Liver (tissue), 10 donors: ENCODE measurements at places on chromosomes 11 and 22. TPM values are rescaled to one million over a fixed set of nuclear protein-coding genes. Genes with fewer than 3 reads are reported as not detected.

- no peak for DNase-seq
These were observed 5.8 kb upstream of the PAMR1 start for GRCh38 chr11:35531246-35531645.

DNA sequence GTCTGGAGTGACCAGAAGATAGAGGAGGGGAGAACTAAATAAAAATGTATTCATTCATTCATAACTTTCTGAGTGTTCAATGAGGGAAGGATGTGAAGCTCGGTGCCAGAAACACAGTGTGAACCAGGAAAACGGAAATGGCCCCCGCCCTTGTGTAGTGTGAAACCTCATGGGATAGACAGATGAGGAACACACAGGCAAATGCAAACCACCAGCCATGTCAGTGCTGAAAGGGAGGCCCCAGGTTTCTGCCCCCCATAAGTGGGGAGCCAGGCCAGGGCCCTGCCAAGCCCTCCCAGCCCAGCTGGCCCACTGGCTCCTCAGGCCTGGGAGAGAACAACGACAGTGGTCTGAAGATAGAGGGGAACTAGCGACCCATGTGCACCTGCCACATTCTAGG is 30.5 kb downstream of the LARGE1 start:
- no peak for DNase-seq

- no peak for DNase-seq
These were observed 1.4 kb downstream of the CDKN1C start for GRCh38 chr11:2883979-2884815.

- no peak for DNase-seq
These were observed 18.3 kb downstream of the OTUB1 start for GRCh38 chr11:64004590-64004984.

- no peak for DNase-seq
These were observed 430.8 kb upstream of the CNTN5 start for GRCh38 chr11:98589967-98590366.

DNA sequence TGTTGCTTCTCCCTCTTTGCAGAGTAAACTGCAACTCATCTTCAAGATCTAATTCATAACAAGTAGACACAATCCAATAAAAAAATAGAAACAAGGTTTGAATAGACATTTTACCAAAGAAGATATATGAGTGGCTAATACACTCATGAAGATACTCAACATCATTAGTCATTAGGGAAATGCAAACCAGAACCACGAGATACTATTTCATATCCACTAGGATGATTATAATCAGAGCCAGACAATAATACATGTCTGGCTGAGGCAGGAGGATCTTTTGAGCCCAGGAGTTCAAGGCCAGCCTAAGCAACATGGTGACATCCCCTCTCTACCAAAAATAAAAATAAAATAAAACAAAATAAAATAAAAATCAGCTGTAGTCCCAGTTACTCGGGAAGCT is 85.0 kb downstream of the ATG16L2 start:
- no peak for DNase-seq

GRCh38 chr11:61488651-61489291 is 19.8 kb upstream of the LRRC10B start:
- peak; percentile 57 for DNase-seq

- DNase-seq = no peak
These were observed 16.6 kb downstream of the TUG1 start for GRCh38 chr22:30985561-30986208.

- DNase-seq = no peak
These were observed 12.9 kb downstream of the TRIM29 start for GRCh38 chr11:120125024-120125423.

- no peak for DNase-seq
These were observed 30.6 kb upstream of the DRD2 start for GRCh38 chr11:113505541-113506375.

GRCh38 chr11:14148653-14149273 is 186.2 kb downstream of the SPON1 start:
- no peak for DNase-seq

- DNase-seq = peak; percentile 89
These were observed at the start of gene TPST2 for GRCh38 chr22:26589845-26590736. Gene TPST2, minus strand, starts transcription at chr22:26590132. Its CDS starts 48,502 bp downstream, at chr22:26541630.

DNA sequence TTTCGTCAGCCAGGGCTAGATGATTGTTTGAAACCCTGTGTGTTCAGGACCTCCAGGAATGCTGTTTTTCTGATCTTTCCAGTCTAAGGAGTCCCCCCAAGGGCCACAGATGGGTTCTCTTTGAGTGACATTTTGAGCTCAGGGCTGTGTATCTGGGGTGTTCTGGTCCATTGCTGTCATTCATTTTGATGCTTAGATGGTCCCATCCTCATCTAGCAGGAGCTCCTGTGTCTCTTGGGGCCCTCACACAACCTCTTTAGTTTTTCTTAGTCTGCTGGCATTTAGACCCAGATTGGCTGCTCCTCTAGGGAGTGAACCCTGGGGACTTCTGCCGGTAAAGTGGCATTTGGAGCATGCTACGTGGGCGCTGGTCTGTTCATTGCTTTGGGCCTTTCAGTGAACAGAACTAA is 39.1 kb downstream of the MED15 start:
- DNase-seq = no peak

GRCh38 chr11:87030458-87031054 is 7.2 kb upstream of the TMEM135 start:
- DNase-seq = no peak

GRCh38 chr22:39731481-39731880 is 160.9 kb downstream of the CACNA1I start:
- no peak for DNase-seq

DNA sequence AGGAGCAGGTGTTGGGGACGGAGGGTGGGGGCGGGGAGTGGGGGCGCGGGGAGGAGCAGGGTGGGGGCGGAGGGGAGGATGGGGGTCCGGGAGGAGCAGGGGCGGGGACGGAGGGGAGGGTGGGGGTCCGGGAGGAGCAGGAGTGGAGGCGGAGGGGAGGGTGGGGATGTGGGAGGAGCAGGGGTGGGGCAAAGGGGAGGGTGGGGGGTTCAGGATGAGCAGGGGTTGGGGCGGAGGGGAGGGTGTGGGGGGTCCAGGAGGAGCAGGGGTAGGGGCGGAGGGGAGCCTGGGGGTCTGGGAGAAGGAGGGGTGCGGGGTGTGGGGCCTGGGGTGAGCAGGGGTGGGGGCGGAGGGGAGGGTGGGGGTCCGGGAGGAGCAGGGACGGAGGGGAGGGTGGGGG is 17.1 kb downstream of the CRELD2 start:
- no peak for DNase-seq

- DNase-seq = no peak
These were observed 6.8 kb downstream of the ABTB2 start for GRCh38 chr11:34351051-34351450.

DNA sequence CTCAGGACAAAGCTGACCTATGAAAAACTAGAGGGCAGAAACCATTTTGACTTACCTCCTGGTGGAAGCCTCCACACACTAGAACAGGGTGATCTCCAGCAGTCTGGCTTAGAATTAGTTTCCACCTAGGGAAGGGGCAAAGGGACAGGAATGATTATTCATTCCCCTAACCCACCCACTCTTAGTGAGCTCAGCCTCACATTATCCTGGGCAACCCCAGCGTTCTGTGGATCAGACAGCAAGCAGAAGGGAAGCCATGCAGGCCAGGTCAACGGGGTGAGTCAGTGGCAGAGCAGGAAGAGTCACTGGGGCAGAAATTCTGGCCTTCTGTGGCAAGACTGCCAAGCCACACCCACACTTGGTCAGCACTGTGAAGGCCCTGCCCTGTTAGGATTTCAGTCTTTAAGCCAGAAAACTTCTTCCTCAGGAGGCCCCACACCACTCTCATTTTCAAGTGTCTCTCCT is 10.5 kb downstream of the NUMA1 start:
- DNase-seq = peak; percentile 43

GRCh38 chr11:16002942-16003341 is 353.4 kb downstream of the SOX6 start:
- DNase-seq = no peak

DNA sequence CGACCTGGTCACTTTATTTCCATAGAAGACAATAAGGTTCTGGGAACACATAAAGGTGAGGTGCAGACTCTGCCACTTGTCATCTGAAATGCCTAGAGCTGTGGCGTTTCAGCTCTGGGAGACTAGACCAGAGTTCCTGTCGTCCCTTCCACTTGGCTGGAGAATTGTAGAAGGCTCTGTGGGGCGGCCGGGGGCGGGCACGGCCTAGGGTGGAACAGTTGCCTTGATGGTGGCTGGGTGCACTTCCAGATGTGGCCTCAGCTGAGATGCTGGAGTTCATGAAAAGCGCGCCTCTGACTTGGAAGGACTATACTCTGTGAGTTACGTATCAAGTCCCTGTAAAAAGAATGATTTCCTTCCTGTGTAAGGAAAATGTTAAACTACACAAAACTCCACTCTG is 16.8 kb downstream of the TRMU start:
- no peak for DNase-seq

- no peak for DNase-seq
These were observed 61.8 kb upstream of the POU2AF2 start for GRCh38 chr11:111183706-111184105.

- DNase-seq = no peak
These were observed 44.4 kb downstream of the FAT3 start for GRCh38 chr11:92269021-92269420.

- DNase-seq = no peak
These were observed 2.0 kb downstream of the ANO3 start for GRCh38 chr11:26333906-26334305.

DNA sequence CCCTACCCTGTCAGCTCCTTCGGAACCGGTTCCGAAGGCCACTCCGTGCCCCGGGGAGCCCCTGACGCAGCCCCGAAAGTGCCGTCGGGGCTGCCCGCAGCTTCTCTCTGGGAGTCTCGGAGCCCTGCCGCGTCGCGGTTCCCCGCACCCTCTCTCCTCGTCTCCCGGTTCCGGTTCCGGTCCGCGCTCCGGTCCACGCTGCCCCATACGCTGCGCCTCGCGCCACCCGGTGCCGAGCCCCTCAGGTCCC is 618 bp downstream of the MTA2 start:
- no peak for DNase-seq

GRCh38 chr11:45396394-45396793 is 110.3 kb upstream of the SYT13 start:
- DNase-seq = no peak

GRCh38 chr11:112298535-112298934 is 37.9 kb upstream of the PLET1 start:
- no peak for DNase-seq

- DNase-seq = no peak
These were observed 10.8 kb downstream of the TP53I11 start for GRCh38 chr11:44939673-44940395.

- DNase-seq = no peak
These were observed 2.2 kb upstream of the OMP start for GRCh38 chr11:77100166-77101042.

DNA sequence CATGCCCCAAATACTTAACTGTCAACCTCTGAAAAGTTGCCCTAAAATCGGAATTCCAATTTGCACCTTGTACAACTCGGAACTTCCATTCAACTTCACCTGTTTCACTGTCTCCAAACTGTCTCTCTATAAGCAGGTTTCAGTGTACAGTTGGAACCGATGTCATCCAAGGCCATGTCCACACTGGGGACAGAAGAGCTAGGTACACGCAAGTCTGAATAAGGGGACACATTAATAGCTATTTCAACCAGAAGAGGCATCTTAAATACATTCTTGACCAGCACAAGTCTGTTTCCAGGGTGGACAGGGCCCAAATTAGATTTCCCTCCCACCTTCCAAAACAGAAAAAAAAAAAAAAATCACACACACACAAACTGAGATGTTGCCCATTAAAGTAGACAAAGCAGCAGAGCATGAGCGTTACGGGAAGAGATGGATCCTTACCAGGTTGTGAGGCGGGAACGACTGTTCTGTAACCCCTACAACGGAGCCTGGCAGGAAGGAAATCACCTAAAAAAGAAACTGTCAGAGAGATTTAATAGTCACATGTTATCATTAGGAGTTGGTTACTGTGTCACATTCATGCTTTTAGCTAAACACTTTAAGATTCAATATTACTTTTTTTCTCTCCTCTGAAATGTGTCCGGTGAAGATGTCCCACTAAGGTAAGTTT is 1.7 kb downstream of the CREBZF start:
- DNase-seq = no peak

DNA sequence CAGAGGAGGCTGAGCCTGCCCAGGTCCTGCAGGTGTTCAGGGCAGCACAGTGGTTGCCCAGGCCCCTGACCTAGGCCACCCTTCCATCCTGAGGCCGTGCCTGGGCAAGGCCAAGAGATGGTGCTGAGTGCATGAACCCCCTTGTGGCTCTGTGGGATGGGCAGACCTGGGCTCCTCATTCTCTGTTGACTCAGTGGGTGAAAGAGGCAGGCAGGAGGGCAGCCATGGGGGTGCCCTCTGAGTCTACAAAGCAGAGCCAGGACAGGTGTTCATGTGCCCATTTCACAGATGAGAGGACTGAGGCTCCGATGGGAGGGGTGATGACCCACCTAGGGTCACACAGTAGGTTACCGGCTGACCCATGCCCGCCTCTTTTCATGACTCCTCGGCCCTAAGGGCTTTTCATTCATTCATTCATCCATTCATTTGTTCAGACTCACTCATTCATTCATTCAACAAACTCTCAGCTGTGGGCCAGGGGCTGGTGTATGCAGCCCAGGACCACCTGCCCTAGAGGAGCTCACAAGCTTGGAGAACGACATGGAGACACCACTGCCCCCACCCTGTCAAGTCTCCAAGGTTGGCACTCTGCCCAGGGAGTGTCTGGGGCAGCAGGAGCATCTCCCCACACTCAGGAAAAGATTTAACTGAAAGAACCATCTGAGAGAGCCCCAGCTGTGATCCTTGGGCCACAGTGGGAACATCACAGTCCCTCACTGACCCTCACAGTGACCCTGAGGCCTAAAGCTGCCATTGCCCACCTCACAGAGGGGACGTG is 40.5 kb downstream of the IGLL5 start:
- DNase-seq = no peak

DNA sequence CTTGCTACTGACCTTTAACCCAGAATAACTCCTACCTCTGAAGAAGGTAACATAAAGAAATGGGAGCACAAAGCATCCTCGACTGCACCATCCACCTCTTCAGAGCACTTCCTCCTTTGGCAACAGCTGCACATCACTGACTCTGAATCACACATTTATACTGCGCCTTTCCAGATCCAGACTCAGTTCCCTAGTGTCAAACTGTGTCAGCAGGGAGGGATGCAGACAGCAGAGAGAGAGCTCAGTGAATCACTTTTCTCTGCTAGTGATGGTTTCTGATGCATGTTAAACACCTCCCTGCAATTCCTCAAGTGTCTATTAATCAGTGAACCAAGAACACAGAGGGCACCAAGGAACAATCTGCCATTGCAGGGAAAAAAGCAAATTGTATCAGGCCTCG is 118.9 kb downstream of the PLEKHA7 start:
- no peak for DNase-seq

SPI1 gene
- 12.5 TPM for total RNA-seq

TREH gene
- total RNA-seq = not detected

PRR33 gene
- total RNA-seq = not detected

CCDC87 gene
- total RNA-seq = 0.17 TPM

P4HA3 gene
- total RNA-seq = 0.42 TPM

H19 gene
- total RNA-seq = 16,780 TPM

TMEM191C gene
- total RNA-seq = 0.25 TPM

GP1BB gene
- 5.7 TPM for total RNA-seq

TESMIN gene
- 2.5 TPM for total RNA-seq

TSGA10IP gene
- total RNA-seq = not detected
